ENCODE measurements at places on chromosomes 6 and 20.
A peak's percentile ranks its signal among the peaks of the same experiment; 100 is the strongest.

DNA sequence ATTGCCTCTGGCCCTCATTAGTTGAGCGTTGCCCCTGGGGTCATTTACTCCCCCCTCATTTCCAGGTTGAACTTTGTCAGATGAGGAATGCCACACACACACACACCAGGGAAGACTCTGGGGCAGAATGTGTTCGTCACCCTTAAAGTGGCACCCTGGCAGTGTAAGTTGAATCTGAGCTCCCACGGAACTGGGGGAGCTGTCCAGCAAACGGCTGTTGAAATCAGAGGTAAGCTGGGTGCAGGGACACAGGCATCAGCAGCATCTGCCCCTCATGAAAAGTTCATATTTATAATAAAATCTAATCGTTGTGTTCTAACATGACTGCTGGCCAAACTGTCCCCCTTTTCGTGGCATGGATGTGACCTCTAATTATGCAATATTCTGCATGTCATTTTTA is 4.3 kb upstream of the MC3R start:
- DNase-seq: no peak

DNA sequence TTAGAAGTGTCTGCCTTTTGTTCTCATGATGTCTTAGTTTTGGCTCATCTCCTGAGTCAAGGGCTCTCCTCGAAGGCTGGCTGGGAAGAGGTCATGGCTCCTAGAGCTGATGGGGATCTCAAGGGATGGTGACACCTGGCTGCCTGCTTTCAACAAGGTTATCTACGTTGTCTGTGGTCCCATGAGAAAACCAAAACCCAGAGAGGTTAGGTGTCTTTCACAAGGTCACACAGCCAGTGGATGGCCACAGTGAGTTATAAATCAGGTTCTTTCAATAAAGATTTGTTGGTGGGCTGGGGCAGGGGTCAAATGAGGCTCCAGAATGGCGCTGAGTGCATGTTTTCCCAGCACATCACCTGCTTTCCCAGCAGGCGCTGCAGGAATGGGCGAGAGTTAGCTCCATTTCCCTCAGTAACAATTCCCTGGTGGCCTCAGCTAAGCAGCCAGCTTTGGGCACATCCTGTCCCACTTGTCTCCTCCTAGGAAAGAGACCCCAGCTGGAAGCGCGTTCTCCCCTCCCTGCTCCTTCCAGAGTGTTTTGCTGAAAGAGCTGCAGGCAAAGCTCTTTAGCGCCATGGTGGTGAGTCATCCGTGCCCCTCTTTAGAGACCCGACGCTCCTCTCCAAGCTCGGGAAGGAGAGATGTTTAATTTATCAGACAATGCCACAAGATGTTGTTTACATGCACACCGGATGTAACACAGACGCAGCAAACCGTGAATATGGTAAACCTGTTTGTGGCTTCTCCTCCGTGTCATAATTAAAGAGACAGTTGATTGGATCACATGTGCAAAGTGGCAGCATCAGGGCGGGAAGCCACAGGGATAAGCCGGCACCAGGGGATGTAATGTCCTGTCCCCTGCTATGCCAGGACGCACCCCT is 109.7 kb downstream of the LRFN2 start:
- DNase-seq: no peak

GRCh38 chr6:43608310-43608763 is 20.7 kb downstream of the GTPBP2 start:
- peak; percentile 31 for DNase-seq

DNA sequence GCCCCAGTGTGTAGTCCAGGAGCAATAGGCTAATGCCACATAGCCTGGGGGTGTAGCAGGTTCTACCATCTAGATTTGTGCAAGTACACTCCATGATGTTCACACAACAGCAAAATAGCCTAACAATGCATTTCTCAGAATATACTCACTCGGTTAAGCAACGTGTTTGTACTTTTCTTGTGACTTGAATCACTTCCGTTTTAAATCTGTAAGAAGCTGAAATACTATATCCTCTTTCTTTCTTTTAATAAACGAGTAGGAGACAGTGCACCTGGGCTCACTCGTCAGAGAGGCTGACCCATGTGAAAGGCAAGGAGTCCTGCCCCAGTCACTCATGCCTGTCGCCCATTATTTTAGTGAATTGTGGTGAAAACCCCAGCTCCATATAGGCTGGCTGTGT is 201.6 kb downstream of the FOXA2 start:
- DNase-seq: no peak

GRCh38 chr6:97186416-97186999 is 96.5 kb downstream of the MMS22L start:
- DNase-seq: no peak

- DNase-seq: no peak
These were observed 2.9 kb downstream of the SPAG4 start for GRCh38 chr20:35618263-35619131.

DNA sequence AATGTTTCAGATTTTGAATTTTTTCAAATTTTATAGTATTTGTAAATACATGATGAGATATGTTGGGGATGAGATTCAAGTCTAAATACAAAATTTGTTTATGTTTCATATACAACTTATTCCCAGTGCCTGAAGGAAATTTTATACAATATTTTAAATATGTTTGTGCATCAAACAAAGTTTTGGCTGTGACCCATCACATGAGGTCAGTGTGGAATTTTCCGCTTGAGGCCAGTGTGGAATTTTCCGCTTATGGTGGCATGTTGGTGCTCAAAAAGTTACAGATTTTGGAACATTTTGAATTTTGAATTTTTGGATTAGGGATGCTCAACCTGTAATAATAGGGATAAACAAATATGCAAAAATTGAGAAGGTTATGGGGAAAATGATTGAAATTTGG is 356.6 kb upstream of the JAG1 start:
- DNase-seq: no peak

Data from brain pericyte (primary cell).